Dorsolateral prefrontal cortex (tissue), 122 donors: ENCODE measurements at places on chromosomes 11 and 22.

GRCh38 chr11:61154528-61154927 is 6.7 kb downstream of the VPS37C start:
- DNase-seq: no peak

DNA sequence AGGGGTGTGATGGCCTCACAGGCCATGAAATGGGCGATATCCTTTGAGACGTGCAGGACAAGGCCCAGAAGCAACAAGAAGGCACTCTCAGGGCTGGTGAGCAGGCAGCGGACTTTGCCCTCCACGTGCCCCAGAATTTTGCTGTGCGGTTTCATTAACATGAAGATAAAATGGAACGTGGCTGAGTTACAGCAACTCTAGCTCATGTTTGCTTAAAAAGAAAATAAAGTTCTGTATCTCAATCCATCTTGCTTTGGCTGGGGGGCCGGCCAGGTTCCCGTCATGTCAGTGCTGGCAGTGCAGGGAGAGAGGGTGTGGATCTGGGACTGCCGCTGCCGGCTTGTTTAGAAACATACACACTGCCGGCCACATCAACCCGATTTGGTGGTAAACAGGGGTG is 370.1 kb downstream of the OPCML start:
- no peak for DNase-seq

GRCh38 chr11:75792127-75792731 is 22.8 kb upstream of the UVRAG start:
- no peak for DNase-seq

GRCh38 chr11:116234989-116235568 is 537.7 kb downstream of the BUD13 start:
- DNase-seq: no peak

GRCh38 chr22:41023299-41023623 is 69.1 kb upstream of the EP300 start:
- no peak for DNase-seq
